ENCODE measurements at places on chromosomes 12 and 14.

DNA sequence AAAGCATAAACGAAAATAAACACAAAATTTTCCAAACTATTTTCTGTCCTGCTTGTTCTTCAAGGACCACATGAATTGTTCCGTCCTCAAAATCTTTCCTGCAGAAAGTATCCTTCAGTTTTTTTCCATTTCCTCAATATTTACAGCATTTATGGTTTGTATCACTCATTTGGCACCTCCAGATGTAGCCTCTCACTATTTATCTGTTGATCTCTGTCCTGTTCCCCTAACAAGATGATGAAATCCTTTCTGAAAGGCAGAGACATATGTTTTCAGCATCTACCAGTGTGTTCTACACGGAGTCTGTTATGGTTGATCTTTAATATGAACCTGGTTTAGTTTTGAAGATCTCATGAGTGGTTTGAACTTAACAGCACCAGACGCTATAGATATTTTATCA is 490.2 kb downstream of the NELL2 start:
- H3K27me3 ChIP-seq = no peaks in the 10 kb centered on the region
- H3K36me3 ChIP-seq = no peaks in the 10 kb centered on the region
- DNase-seq = no peak
- no peaks in the 10 kb centered on the region for H3K4me1 ChIP-seq

- H3K27me3 ChIP-seq = no peaks in the 10 kb centered on the region
- H3K27ac ChIP-seq = no peak overlapping the region
- DNase-seq = no peak
- no peaks in the 10 kb centered on the region for H3K36me3 ChIP-seq
These were observed 7.4 kb downstream of the SALL2 start for GRCh38 chr14:21518725-21519124.

- peak overlapping the region; percentile 78 for H3K27ac ChIP-seq
- DNase-seq = peak; percentile 53
- H3K36me3 ChIP-seq = no peaks in the 10 kb centered on the region
- H3K4me3 ChIP-seq = no peak overlapping the region
These were observed 1.4 kb upstream of the PHC1 start for GRCh38 chr12:8912914-8913313.

DNA sequence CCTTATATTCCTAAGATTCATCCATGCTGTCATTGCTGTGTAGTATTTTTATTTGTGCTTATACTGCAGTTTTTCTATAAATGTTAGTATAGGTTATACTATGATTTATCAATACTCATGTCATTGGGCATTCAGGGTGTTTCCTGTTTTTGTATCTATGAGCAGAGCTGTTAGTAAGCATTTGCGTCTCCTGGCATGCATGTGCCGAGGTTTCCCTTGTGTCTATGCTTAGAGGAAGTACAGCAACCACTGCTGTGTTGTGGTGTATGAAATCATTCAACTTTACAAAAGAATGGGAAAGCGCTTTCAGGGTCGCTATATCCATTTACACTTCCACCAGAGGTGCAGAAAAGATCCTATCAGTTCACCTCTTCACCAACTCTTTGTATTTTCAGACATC is 122.7 kb downstream of the RGS6 start:
- H3K4me3 ChIP-seq = no peak overlapping the region
- no peaks in the 10 kb centered on the region for H3K27me3 ChIP-seq
- H3K4me1 ChIP-seq = no peaks in the 10 kb centered on the region
- H3K36me3 ChIP-seq = no peaks in the 10 kb centered on the region
- no peak for DNase-seq

- H3K27ac ChIP-seq = no peak overlapping the region
- H3K4me3 ChIP-seq = no peak overlapping the region
- peaks cover 4% of the 10 kb centered on the region for H3K4me1 ChIP-seq
- H3K36me3 ChIP-seq = peaks cover 22% of the 10 kb centered on the region
These were observed 42.4 kb downstream of the DUSP16 start for GRCh38 chr12:12520273-12520672.

DNA sequence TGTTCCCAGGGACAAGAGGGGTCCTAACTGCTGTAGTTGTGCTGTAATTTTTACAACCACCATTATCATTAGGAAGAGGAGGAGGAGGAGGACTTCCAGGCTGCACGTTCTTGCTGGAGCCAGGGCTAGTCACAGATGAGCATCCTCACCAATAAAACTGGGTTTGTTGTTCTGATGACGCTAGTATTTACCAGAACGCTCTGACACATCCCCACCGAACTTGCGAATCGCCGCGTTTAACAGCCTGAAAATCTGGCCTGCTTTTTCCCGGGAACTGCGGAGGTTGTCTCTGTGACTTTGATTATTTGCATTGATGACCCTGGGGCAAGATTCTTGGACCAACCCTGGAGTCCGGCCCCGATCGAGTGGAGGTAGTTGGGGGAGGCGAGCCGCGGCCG is 10.2 kb downstream of the TBX5 start:
- H3K27ac ChIP-seq = no peak overlapping the region
- H3K27me3 ChIP-seq = peaks cover 73% of the 10 kb centered on the region
- H3K4me1 ChIP-seq = no peaks in the 10 kb centered on the region
- DNase-seq = no peak

DNA sequence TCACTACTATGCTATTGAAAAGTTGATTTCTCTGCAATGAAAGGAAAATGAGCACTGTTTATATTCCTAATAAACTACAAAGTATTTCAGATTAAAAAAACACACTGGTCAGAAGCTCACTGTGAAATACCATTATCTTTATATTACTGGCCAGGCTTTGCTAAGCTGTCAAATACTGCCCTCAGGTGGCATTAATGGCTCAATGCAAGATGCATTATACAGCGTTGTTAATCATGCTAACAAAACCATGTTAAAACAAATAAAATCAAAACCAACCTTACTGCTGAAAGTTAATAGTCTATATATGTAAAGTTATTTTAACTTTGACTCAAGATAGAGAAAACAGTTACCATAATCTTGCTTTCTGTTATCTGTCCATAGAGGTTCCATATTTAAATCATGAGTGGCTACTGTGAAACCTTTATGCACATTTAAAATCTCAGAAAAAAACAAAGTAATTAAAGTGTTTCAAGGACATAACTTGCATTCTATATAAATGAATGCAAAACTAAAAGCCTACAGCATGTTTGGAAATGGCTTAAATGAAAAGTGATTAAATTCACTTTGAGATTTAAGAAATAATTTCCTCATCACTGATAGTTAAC is 121.7 kb downstream of the RALGAPA1 start:
- H3K36me3 ChIP-seq = peaks cover 44% of the 10 kb centered on the region
- no peak for DNase-seq
- H3K4me3 ChIP-seq = no peak overlapping the region
- H3K27ac ChIP-seq = no peak overlapping the region
- H3K27me3 ChIP-seq = no peaks in the 10 kb centered on the region

GRCh38 chr14:79587875-79588274 is 623.4 kb downstream of the DIO2 start:
- no peaks in the 10 kb centered on the region for H3K36me3 ChIP-seq
- H3K4me1 ChIP-seq = no peaks in the 10 kb centered on the region
- no peaks in the 10 kb centered on the region for H3K27me3 ChIP-seq
- no peak for DNase-seq
- no peak overlapping the region for H3K4me3 ChIP-seq

GRCh38 chr12:112676507-112676906 is 115.0 kb upstream of the RPH3A start:
- no peaks in the 10 kb centered on the region for H3K4me1 ChIP-seq
- no peaks in the 10 kb centered on the region for H3K36me3 ChIP-seq
- H3K4me3 ChIP-seq = no peak overlapping the region
- H3K27me3 ChIP-seq = no peaks in the 10 kb centered on the region
- DNase-seq = no peak

GRCh38 chr12:76033081-76034011 is 1.8 kb upstream of the PHLDA1 start:
- H3K4me1 ChIP-seq = peaks cover 31% of the 10 kb centered on the region
- no peak overlapping the region for H3K27ac ChIP-seq
- DNase-seq = no peak
- no peaks in the 10 kb centered on the region for H3K27me3 ChIP-seq
- no peak overlapping the region for H3K4me3 ChIP-seq

DNA sequence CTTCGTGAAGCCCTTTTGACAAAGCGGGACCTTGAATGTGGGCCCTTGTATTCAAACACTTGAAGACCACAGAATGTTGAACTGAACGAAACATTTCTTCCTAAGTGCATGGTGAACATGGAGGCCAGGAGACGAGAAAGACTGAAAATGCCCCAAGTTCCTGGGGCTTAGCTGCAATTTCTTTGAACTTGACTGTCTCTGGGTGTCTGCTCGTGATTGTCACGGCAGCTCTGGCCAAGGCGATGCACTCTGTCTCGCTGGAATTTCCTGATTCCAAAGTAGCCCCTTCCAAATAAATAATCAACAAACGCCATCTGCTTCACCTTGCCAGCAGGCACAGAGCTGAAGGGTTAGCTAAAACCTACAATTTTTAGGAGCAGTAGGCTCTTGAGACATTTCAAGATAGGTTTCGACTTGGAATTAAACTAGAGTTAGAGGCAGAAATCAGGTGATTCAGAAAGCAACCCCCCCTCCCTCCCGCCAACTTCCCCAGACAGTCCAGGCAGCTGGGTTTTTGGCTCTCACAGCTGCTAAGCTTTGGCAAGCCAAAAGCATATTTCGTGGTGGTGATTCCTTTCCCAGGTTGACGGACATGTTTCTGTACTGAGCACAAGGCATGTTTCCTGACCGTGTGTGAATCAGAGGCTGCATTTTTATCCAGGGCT is 13.5 kb upstream of the IRF2BPL start:
- H3K27ac ChIP-seq = peak overlapping the region; percentile 93
- no peaks in the 10 kb centered on the region for H3K27me3 ChIP-seq
- peaks cover 90% of the 10 kb centered on the region for H3K4me1 ChIP-seq
- H3K4me3 ChIP-seq = no peak overlapping the region

- H3K27ac ChIP-seq = no peak overlapping the region
- H3K4me1 ChIP-seq = no peaks in the 10 kb centered on the region
- H3K4me3 ChIP-seq = no peak overlapping the region
- no peak for DNase-seq
- no peaks in the 10 kb centered on the region for H3K36me3 ChIP-seq
- H3K27me3 ChIP-seq = peaks cover 7% of the 10 kb centered on the region
These were observed 115.2 kb downstream of the C12orf75 start for GRCh38 chr12:105445649-105446048.

DNA sequence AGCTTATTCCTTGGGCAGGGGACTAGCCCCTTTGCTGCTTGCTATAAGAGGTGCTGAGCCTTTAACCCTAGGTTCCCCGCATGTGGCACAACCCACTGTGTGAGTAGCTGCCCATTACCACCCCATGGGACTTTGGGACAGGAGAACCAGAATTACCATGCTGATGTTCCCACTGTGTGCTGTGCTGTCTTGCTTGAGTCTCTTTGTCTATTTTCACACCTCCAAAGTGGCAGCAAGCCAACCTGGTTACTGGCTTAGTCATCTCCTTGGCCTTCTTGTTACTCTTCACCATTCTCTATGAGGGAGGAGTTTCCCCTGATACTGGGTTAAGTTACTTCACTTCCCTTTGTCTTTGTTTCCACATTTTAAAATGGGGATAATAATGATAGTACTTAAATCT is 73.4 kb upstream of the ETV6 start:
- H3K4me1 ChIP-seq = no peaks in the 10 kb centered on the region
- no peak for DNase-seq

- H3K36me3 ChIP-seq = no peaks in the 10 kb centered on the region
- H3K27me3 ChIP-seq = no peaks in the 10 kb centered on the region
- DNase-seq = no peak
- H3K4me3 ChIP-seq = no peak overlapping the region
- H3K4me1 ChIP-seq = no peaks in the 10 kb centered on the region
- no peak overlapping the region for H3K27ac ChIP-seq
These were observed 710.6 kb downstream of the SLC6A15 start for GRCh38 chr12:84201976-84202375.

- H3K36me3 ChIP-seq = no peaks in the 10 kb centered on the region
- H3K4me1 ChIP-seq = no peaks in the 10 kb centered on the region
- H3K27ac ChIP-seq = no peak overlapping the region
- no peak overlapping the region for H3K4me3 ChIP-seq
These were observed 50.8 kb upstream of the PTHLH start for GRCh38 chr12:28023156-28023887.

DNA sequence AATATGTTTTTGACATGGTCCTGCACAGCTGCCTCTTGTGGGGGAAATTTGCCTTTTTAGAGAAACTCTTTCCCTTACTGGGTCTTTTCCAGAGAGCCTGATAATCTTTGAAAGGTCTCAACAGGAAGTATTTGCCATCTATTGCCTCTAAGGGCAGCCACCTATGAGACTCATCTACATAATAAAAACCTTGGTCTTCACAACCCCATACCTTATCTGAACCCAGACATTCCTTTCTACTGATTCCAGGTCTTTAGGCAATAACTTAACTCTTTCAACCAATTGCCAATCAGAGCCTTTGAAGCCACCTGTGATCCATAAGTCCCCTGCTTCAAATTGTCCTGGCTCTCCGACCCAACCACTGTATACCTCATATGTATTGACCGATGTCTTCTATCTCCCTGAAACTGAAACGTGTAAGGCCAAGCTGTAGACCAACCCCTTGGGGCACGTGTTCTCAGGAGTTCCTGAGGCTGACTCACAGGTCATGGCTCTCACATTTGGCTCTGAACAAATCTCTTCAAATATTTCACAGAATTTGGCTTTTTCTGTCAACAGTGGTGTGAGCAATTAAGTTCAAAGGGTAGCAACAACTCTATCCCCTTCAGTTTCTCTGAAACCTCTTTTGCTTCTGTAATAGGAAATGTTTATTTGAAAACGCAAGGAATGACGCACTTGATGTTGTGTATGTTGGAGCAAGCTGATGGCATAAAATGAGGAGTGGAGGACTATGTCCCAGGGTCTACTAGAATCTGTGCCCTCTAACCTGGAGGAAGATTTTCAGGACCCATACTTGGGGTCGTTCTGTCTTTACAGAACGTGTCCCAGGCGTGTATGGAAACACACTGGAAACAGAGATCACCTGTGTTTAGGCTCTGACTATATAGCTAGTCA is 49.2 kb upstream of the EIF5 start:
- H3K27ac ChIP-seq = no peak overlapping the region
- peaks cover under 1% of the 10 kb centered on the region for H3K4me1 ChIP-seq
- peaks cover 39% of the 10 kb centered on the region for H3K27me3 ChIP-seq
- H3K36me3 ChIP-seq = no peaks in the 10 kb centered on the region

DNA sequence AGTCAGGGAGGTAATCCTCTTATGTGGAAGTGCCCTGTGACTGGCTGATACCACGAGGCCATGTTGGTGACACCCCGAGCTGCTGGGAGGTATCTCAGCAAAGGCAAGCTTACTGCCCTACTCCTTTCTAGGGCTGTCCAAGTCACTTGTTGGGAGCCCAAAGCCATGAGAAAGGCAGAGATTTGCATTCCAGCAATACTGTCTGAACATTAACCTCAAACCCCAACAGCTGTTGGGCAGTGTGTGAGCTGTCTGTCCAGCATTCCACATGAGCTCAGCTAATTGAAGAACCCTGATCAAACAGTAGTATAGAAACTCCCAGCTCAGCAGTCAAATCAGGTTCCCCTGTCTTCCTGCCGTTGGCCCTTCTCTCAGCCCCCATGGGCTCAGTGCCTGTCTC is 9.2 kb downstream of the ABHD4 start:
- H3K4me3 ChIP-seq = no peak overlapping the region
- DNase-seq = no peak
- H3K27me3 ChIP-seq = no peaks in the 10 kb centered on the region
- peaks cover 81% of the 10 kb centered on the region for H3K36me3 ChIP-seq
- no peak overlapping the region for H3K27ac ChIP-seq
- no peaks in the 10 kb centered on the region for H3K4me1 ChIP-seq

GRCh38 chr14:67050896-67051295 is 138.3 kb upstream of the GARIN2 start:
- no peak overlapping the region for H3K4me3 ChIP-seq
- H3K4me1 ChIP-seq = no peaks in the 10 kb centered on the region
- no peak overlapping the region for H3K27ac ChIP-seq
- no peak for DNase-seq
- H3K36me3 ChIP-seq = no peaks in the 10 kb centered on the region
